ENCODE measurements at places on chromosomes 1 and 21. TPM values are rescaled to one million over a fixed set of nuclear protein-coding genes. Genes with fewer than 3 reads are reported as not detected.

ZBTB18 gene
- total RNA-seq, result 2.3 TPM

- H3K4me1 ChIP-seq, result peaks cover 31% of the 10 kb centered on the region
- peak overlapping the region; percentile 74 for H3K4me3 ChIP-seq
- H3K27ac ChIP-seq, result peak overlapping the region; percentile 63
- no peaks in the 10 kb centered on the region for H3K27me3 ChIP-seq
- peak; percentile 48 for DNase-seq
Measured at GRCh38 chr21:43893536-43894205, 28.6 kb downstream of the AGPAT3 start.

DNA sequence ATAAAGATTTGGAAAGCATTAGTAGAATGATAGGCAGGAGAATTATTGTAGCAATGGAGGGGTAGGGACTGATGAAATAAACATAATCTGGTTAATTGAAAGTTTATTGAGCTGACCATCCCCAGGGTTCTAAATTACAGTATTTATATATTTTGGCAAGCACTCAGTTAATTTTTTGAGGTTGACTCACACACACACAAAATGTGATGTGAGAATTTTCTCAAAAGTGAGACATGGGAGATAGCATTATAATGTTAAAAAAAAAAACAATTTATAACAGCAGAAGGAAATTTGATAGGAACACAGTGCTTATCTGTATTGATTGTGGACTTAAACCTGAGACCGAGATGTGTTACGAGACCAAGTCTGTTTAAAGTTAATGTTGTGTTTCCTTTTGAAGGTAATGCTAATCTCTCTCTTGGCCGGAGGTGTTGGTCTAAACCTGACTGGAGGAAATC, 24.6 kb downstream of the TRIM45 start:
- peaks cover 6% of the 10 kb centered on the region for H3K4me1 ChIP-seq
- DNase-seq, result no peak
- H3K27me3 ChIP-seq, result no peaks in the 10 kb centered on the region
- no peak overlapping the region for H3K4me3 ChIP-seq
- H3K36me3 ChIP-seq, result peaks cover 43% of the 10 kb centered on the region
- H3K27ac ChIP-seq, result no peak overlapping the region

MIXL1 gene
- not detected for total RNA-seq

DNA sequence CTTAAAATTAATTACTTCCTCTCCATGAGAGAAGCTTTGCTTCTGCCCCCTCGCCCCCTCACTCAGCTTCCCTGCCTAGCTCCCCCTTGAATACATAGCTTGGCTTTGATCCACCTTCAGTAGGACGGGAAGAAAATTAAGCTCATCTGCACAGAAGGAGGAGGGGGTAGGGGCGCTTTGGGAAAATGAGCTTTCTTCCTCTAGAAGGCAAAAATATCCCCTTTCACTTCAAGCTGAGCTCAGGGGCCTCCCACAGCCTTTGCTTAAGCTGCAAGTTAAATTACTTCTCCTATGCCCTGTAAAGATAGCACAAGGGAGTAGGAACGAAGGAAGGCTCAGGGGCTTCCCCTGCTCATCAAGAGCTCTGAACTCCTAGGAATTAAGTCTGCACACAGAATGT, 65.2 kb upstream of the GOLT1A start:
- H3K27me3 ChIP-seq, result peaks cover 37% of the 10 kb centered on the region
- H3K4me3 ChIP-seq, result no peak overlapping the region
- no peak overlapping the region for H3K27ac ChIP-seq
- no peaks in the 10 kb centered on the region for H3K4me1 ChIP-seq

Data from natural killer cell treated with Interleukin-12 subunit alpha and Interleukin-12 subunit beta and Interleukin-15 and Interleukin-18, amount 100 ng/mL, for 72 hours (primary cell).